ENCODE measurements at places on chromosomes 2 and 18.

DNA sequence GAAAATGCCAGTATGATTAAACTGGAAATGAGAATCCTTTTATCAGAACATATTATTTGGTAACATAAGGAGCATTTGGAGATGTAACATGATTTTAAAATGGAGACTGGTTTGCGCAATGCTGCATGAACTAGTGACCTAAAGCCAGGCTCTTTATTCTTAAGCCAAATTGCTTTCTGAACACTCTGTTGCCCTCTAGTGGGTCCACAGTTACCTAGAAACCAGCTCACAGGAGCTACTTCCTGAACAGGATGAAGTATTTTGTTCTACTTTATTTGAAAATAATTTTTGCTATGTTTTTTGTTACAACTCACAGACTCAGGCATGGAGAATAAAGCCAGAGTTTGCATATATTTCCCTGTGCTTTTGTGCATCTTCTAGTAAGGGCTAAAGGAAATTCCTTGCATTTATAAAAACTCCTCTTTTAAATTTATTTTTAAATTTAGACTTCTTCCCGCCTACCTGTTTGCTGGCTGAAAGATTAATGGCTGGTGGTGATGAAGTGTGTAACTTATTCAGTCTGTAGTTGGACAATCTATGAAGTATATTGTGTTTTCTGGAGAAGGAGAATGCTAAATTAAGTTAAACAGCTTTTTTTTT lies 146.7 kb downstream of the PARD3B start:
- peak; percentile 84 for DNase-seq

DNA sequence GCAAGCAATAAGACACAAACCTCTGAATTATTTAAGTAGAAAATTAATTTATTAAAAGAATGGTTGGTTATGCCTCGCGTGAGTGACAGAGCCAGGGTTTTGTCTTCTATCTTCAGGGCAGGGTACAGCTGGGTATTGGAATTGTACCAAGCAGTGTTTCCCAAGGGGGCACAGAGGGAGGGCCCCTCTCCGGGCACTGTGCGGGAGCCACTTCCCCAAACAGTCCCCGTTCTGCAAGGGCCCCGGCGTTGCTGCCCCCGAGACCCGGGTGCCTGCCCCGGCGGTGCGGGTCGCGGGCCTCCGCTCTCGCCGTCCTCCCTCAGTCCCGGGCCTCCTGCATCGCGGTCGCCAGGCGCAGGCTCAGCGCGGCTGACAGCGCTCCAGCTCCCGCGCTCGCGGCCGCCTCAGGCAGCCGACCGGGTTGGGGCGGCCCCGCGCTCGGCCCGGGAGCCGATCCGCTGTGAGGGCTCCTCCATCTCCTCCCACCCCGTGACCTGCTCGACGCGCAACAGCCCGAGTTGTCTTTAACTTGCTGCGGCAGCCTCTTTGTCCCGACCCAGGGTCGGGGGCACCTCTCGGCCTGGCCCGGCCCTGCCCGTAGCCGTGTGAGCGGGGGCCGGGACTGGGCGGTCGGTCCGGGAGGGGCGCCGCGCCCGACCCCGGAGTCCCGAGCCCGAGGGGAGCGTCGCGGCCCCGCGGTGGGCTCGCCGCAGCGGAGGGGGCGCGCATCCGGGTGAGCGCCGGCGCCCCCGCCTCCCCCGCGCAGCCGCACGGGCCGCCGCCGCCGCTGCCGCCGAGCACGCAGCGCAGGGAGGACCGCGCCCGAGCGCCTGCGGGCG lies 620 bp upstream of the GALNT1 start:
- DNase-seq: peak; percentile 85

GRCh38 chr2:183149489-183149888 lies 25.2 kb downstream of the NUP35 start:
- DNase-seq: no peak

DNA sequence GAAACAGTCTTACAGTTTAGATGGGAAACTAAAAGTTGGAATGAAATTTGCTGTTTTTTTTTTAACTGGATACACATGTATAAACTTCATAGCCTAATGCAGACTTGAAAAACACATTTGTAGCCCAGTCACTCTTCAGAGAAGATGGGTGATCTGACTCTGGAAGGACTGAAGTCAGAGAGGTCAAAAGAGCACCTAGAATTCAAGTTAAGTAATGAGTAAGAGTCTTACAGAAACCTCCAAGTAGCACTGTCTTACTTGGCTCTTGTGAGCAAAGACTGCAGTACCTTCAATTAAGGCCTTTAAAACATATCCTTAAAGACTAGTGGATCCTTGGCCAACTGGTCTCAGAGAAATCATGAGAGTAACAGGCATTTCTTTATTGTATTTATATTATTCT lies 41.9 kb downstream of the TRAPPC8 start:
- DNase-seq: no peak

GRCh38 chr2:144446136-144446535 lies 73.8 kb downstream of the ZEB2 start:
- no peak for DNase-seq

GRCh38 chr2:46716927-46717326 lies 198.7 kb downstream of the MCFD2 start:
- no peak for DNase-seq

DNA sequence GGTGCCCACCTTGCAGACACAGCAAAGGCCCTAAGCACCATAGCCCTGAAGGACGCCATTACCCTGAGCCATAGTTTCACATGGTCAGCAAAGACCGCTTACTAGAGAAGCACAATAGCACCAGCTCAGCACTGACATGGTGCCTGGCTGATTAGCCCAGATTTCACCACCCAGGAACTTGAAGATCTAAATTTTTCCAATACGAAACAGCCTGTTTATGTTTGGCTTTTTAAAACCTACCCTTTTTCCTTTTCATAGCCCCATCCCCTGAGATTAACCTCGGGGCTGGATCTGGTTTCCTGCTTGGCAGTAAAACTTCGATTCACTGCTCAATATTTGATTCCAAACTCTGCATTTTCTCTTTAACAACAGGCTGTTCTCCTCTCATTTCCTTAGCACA lies 158.5 kb upstream of the PID1 start:
- DNase-seq: no peak

DNA sequence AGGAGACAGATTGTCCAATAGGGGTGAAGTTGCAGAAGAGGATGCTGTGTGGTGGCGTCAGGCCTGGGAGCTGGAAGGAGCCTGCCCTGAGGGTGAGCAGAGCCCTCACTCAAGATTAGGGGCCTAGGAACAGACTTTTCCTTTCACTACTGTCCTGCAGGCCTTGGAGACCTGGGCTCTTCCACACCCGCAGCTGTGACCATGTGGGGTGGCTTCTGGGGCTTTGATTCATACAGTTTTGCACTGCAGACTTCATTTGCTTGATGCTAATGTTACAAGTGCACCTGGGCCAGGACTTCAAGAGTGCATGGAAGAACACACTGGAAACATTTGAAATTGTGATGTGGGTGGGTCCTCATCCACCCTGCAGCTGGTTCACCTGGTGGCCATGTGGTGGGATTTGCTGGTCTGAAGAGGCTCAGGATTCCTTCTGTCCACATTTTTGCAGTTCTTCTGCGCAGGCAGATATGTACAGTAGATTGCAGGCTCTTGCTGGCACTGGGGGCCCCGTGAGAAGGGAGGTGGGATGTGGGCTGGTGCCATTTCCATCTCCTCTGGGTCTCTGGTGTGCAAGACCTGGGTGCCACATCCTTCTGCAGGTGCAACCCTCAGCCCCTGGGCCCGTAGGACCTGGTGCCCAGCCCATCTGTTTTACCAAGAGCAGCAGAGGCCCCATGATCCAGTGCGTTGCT lies 9.9 kb downstream of the GLI2 start:
- no peak for DNase-seq

GRCh38 chr18:77065221-77065981 lies 67.2 kb downstream of the MBP start:
- no peak for DNase-seq

DNA sequence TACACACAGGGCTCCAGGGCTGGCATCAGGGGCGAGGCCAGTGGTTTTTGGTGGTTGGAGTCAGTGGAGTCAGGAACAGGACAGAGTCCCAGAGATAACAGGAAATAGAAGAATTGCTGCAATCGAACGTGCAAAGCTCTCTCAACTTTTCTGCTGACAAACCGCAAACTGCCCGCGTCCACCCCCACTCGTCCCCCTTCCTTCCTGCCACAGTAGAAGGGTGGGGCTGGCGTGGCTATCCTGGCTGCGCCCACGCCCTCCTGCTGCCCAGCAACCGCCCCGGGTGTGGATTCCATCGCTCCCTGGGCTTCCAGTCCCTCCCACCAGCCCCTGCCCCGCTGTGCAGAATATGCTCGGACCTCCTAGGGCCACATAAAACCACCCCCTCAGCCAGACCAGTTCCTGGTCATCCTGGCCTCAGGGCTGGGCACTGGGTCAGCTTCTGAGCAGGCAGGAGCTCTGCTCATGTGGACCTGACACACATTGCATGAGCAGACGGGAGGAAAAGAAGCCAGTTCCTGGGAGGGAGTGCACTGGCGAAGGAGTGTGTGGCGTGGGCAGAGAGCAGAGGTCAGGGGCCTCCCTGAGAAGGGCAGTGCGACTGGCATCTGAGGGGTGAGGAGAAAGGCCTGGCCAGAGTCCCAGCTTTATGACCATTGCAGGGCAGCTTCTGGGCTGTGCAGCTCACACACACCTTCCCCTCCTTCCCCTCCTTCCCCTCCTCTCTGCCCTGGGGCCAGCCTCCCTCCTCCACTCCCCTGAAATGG lies 85.4 kb upstream of the ATG16L1 start:
- no peak for DNase-seq

GRCh38 chr2:169795181-169795580 lies 3.5 kb upstream of the SSB start:
- no peak for DNase-seq

DNA sequence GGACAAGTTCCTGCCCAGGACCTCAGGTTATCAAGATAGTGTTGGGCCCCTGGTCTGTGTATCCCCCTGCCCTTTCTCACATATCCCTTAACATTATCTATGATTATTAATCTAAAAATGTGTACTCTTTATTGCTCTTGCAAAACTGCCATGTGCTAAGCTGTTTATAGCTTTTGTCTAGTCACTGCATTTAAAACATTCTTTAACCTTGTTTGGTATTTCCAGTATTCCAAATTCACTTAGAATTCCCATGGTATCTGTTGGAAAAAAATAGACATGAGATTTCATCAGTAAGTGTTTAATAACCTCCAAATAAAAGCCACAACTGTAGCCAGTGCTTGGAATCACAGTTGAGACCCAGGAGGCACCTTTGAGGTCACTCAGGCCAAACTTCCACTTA lies 16.2 kb upstream of the GLS start:
- DNase-seq: no peak

GRCh38 chr2:105129722-105130232 lies 91.9 kb downstream of the MRPS9 start:
- DNase-seq: no peak

- DNase-seq: no peak
Observed at GRCh38 chr2:232501331-232501771, 13.7 kb upstream of the ECEL1 start.

GRCh38 chr2:176227874-176228273 lies 39.4 kb downstream of the HOXD1 start:
- no peak for DNase-seq

DNA sequence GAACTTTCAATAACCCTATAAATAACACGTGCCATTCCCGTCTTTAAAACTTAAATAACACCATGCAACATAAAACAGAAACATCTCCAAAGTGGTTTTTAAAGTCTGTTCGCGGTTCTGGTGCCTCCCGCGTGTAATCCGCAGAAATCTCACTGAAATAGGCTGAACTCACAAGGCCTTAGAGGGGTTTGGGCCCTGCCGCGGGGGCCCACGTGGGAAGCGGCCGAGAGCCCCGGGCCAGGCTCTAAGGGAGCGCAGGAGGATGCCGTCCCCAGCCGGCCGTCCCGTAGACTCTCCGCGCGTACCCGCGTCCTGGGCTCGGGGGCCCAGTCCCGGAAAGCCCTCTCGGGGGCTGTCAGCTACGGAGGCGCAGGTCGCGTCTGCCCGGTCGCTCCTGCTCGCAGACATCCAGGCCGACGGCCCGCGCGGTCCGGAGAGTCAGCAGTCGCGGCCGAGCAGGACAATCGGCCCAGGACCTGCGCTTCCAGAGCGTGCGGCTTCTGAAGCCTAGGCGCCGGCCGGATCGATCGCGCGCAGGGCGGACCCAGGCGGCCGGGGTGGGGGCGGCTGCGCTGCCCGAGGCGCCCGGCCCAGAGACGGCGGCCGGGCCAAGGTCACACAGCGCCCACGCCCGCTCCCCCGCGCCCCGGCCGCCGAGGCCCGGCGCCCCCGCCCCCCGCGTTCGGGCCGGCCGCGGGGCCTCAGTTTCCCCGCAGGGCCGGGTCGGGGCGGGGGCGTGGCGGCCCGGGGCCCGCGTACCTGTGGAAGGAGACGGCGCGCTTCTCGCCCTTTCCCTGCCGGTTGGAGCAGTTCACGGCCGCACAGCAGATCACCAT lies 558 bp downstream of the THAP4 start:
- no peak for DNase-seq

DNA sequence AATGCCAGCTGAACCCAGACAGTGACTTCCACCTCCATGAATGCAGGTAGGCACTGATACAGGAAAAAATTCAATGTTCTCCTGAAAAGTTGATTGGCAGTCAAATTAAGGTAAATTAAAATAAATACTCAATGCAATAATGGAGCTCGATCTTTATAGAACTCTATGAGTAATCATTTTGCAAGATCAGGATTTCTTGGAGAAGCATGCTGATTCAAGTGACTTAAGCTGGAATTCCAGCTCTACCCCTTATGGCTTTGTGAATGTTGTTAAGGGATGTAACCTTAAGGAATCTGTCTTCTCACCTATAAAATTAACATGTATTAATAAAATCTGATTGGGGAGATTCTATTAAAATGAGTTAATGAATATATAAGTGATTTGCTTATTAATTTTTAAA lies 145.1 kb downstream of the QPCT start:
- DNase-seq: peak; percentile 2

DNA sequence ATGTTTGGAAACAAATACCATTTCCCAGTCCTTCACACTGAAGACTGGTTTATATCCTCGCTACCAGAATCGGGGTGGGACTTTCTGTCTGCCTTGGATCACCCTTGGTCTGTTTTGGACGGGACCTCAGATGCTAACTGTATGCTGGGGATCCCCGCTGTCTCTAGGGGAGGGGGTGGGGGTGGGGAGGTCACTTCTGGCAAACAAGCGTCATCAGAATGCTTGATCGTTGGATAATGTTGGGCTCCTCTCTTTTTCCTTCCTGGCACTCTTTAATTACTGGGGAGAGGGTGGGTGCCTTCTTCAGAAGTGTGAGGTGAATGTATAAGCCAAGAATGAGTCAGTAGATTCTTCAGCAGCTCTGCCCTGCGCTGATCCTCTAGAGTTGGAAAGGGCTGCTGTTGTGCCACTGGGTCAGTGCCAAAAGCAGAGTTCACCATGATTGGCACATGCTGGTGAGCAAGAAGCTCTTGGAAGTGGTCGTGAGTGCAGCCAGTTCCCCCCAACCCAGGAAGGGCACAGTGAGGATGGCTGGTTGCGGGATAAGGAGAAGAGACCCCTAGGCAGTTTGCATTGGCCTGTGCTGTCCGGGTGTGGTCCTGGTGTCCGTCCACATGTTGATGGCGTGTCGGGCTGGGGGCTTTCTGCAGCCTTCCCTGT lies 32.2 kb downstream of the DGKD start:
- no peak for DNase-seq

DNA sequence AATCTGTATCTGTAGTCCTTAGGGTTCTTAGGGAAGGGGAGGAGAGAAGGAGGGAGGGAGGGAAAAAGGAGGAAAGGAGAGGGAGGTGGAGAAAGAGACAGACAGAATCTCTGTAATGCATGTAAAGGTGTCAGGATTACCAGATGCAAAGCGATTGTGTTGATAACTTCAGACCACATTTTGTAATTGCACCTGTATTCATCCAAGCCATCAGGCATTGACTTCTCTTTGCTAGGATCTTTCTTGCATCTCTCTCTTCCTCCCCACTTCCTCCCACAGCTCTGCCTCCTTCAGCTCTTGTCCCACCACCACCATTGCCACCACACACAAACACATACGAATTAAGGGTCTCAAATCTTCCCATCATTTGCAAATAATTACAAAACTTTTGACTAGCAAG lies 91.4 kb downstream of the AOX1 start:
- DNase-seq: no peak

Data from brain (organoid and tissue), 16 donors.